ENCODE measurements at places on chromosomes 2 and 18.

DNA sequence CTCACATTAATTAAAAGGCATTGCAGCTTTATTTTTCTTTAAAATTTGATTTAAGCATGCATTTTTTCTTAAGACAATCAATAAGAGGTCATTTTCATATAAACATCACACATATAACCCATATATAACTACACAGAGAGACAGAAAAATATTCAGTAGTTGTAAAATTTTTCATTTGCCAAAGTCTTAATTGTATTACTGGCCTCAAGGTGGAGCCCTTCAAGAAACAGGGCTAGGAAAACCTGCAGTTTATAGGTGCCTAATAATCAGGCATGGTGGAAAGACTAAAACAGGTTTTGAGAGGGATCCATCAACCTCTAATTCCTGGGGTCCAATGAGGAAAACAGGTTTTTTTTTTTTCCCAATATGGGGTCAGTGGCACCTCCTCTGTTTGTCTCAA is 71.3 kb upstream of the ZNF804A start:
- no peak for DNase-seq

DNA sequence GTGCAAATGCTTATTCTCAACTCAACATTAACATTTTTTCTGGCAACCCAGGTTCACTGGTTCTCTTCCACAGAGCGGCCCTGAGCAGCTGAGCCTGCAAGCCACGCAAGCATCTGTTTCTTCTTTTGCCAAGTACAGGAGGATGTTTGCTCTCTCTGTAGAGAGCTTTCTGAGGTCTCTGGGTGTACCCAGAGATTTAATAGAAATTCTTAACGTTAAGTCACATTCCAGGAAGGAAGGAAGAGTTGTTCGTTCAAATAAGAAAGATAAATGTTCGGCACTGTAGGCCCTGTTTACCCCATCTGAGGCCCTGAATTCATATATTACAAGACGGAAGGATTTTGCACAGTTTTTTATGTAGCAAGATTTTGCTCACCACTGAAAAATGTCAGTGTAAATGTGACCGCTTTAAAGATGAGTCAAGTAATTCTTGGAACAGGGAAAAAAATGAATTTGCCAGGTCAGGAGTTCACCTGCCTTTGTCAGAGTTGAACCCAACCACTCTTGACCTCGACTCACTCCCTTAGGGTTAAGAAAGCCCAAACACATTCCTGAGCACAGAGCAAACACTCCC is 30.1 kb downstream of the KCTD18 start:
- DNase-seq: peak; percentile 20

DNA sequence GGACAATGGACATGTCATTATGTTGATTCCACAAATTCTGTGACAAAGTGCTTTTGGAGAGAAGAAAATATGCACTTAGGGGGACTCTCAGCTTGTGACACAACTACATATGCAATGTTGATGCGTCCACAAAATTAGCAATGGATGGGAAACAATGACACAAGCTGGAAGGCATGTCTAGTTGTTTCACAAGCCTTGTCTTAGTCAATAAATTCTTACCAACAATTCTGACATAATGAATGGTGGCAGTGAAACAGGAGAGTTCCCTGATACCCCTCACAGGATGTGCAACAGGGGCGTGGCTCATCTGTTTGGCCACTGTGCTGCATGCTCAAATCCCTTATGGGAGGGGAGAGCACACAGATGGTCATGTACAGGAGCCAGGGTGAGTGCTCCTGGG is 347.2 kb upstream of the DLGAP1 start:
- no peak for DNase-seq

DNA sequence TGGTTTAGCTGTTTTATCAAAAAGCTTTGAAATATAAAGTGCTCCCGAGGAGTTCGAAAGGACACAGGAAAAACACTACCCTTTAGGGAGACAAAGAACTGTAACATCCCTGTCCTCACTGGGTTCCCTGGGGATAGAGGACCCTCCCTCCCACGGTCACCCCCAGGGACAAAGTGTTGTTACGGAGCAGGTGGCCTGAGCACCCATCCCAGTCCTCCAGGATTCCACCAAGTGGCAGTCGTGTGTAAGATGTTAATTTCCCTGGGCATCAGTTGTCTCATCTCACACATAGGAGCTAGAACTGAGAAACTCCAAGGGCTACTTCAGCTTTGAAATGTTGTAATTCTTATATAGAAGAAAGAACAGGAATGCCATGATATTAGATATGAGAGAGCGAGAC is 137.7 kb downstream of the ALK start:
- no peak for DNase-seq

- DNase-seq: no peak
Observed at GRCh38 chr2:159531475-159531874, 84.9 kb downstream of the BAZ2B start.

DNA sequence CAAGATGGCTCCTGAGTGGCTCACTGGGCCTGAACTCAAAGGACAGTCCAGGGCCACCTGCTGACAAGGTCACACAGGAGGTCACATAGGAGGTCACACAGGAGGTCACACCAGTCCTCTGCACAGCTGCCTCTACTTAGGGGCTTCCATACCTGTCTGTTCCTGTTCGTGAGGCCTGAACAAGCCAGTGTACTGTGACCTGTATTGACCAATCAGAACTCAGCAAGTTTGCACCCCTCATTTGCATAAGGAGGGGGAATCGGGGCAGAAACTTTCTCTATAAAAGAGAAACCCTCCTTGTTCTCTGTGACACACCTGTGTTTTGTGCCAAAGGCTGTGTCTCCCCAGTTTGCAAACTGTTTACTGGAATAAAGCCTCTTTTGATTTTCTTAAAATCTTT is 478.9 kb downstream of the EIPR1 start:
- DNase-seq: no peak

DNA sequence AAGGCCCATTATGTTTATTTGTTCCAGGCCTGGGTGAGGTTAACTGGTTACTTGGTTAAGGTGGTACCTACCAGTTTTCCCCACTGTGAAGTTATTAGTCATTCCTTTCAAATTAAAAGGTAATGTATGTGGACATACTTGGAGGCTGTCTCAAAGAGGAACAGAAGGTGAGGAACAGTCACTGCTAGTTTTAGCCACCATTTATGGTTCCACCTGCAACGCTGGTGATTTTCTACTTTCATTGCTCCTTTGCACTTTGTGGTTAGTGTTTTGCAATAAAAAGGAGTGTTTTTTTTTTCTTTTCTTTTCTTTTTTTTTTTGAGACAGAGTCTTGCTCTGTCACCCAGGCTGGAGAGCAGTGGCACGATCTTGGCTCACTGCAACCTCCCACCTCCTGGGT is 6.1 kb upstream of the ST6GAL2 start:
- no peak for DNase-seq

- DNase-seq: peak; percentile 44
Observed at GRCh38 chr2:54634564-54635511, 88.6 kb upstream of the EML6 start.

GRCh38 chr2:167861574-167862193 is 385.7 kb downstream of the STK39 start:
- no peak for DNase-seq

GRCh38 chr2:76188334-76189008 is 477.8 kb upstream of the GCFC2 start:
- DNase-seq: no peak

GRCh38 chr2:201909348-201909747 is 103.0 kb downstream of the CDK15 start:
- no peak for DNase-seq

DNA sequence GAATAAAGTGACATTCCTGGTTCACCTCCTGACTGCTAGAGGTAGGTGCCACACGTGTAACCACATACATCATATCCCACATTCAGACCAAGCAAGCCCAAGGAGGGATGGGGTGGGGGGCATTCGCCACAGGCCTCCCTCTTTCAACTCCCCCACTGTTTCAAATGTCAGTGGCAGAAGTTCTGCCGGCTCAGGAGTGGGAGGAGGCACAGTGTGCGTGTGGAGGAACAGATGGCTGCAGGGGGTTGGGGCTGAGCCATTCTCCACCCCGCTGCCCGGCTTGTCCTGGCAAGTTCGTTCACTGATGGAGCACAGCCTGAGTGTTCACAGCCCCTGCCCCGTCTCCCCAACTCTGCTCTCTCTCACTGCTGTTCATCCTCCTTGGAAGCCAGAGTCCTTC is 75.4 kb upstream of the TANC1 start:
- peak; percentile 91 for DNase-seq

DNA sequence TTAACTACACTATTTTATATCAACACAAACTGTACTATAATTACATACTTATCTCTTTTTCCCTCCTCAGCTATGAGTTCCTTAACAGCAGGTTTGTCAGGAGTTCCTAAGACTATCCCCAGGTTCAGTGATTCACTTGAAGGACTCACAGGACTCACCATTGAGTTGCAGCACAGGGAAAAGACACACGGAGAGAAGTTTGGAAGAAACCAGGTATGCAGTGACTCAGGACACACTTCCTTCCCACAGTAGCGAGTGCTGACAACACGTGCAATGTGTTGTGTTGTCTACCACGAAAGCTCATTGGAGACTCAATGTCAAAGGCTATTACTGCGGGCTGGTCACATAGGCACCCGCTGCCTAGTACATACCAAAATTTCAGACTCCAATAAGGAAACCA is 32.0 kb downstream of the MGAT4A start:
- peak; percentile 2 for DNase-seq

GRCh38 chr2:233846387-233847247 is 7.7 kb downstream of the HJURP start:
- no peak for DNase-seq

- no peak for DNase-seq
Observed at GRCh38 chr2:140154706-140155105, 1374.5 kb upstream of the NXPH2 start.

Measured in MCF 10A (cell line).